ENCODE measurements at places on chromosomes 2 and 18.

DNA sequence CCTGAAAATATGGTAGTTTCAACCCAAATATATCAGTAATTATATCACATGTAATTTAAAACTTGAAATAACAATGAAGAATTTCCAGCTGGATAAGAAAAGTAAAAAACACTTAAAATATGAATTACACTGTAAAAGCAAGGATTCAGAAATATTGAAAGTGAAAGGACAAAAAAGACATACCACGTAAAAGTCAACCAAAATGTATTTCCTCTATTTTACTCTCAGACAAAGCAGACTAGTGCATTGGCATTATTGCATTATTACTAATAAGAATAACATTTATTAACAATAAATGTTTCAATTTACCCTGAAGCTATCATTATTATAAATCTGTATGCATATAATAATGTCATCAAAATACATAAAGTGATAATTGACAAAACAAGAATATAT is 445.1 kb upstream of the TRIB2 start:
- H3K36me3 ChIP-seq, result no peaks in the 10 kb centered on the region
- peak overlapping the region; percentile 4 for H3K27ac ChIP-seq
- peaks cover 18% of the 10 kb centered on the region for H3K27me3 ChIP-seq

- H3K27me3 ChIP-seq, result peaks cover 2% of the 10 kb centered on the region
- no peaks in the 10 kb centered on the region for H3K4me1 ChIP-seq
- H3K4me3 ChIP-seq, result no peak overlapping the region
- H3K27ac ChIP-seq, result no peak overlapping the region
Observed at GRCh38 chr2:238972146-238972445, 124.2 kb downstream of the TWIST2 start.

DNA sequence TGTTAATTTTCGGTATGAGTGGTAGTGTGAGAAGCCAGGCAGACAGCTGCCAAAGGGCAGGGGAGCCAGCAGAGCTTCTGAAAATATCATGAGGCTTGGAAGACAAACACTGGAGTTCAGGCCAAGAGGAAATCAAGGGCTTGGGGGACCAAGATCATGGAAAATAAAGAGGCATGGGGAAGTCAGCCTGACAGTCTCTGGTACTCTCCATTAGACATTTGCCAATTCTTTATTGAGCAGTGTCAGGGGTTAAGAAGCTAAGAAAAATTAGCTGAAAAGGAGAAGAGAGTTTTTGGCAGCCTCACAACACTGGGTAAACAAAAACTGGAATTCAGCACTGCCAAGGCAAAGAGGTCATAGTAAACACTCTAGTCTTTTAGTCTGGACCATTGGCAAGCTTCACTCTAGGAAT is 612.7 kb downstream of the EPHA4 start:
- DNase-seq, result no peak
- no peaks in the 10 kb centered on the region for H3K36me3 ChIP-seq
- no peak overlapping the region for H3K27ac ChIP-seq
- H3K4me1 ChIP-seq, result no peaks in the 10 kb centered on the region
- H3K4me3 ChIP-seq, result no peak overlapping the region

- no peak for DNase-seq
- peaks cover 9% of the 10 kb centered on the region for H3K4me1 ChIP-seq
- H3K36me3 ChIP-seq, result peaks cover 3% of the 10 kb centered on the region
- no peaks in the 10 kb centered on the region for H3K27me3 ChIP-seq
- no peak overlapping the region for H3K4me3 ChIP-seq
Observed at GRCh38 chr2:234412726-234413125, 84.2 kb downstream of the ARL4C start.

DNA sequence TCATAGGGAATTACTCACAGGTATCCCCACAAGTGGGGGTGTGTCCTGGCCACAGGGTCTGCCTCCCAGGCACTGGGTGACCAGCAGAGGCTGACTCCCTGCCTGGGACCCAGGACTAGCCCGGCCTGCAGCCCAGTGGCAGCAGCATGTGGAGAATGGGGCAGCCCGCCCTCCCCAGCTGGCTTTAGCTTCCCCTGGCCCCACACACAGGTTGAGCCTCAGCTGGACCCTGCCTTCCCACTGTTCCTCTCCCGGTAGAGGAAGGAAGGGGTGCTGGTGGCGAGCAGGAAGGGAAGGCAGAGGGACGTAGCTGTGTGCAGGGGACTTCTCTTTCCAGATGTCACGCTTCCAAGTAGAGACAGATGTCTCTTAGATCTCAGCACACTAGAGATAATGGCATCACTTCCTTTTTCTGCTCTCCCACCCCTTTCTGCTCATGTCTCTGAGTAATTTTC is 51.4 kb downstream of the EMILIN2 start:
- no peak overlapping the region for H3K4me3 ChIP-seq
- H3K27ac ChIP-seq, result peak overlapping the region; percentile 10
- DNase-seq, result no peak
- peaks cover 32% of the 10 kb centered on the region for H3K36me3 ChIP-seq
- H3K27me3 ChIP-seq, result no peaks in the 10 kb centered on the region

DNA sequence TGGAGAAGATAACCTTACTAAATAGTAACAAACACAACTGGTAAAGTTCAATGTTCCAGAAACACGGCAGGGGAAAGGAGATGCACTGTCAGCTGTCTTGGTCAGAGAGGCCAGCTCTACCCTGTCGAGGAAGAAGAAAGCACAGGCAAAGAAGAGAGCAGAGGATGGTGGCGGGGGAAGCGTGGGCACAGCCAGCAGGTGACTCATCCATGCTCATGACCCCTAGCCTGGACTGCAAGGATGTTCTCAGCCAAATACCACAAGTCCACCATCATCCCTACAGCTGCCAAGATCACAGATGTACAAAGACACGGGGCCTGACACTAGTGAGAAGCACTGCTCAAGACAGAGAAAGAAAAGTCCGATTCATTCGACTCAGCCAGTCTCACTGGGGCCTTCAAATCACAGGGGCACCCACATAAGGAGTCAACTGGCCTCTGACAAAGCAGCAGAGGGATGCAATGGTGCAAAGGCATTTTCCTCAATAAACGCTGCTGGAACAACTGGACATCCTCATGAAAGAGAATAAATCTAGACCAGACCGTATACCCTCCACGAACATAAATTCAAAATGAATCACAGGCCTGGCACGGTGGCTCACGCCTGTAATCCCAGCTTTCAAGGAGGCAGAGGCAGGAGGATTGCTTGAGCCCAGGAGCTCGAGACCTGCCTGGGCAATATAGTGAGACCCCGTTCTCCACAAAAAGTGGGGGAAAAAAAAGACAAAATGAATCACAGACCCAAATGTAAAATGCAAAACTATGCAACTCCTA is 5.6 kb downstream of the DTYMK start:
- DNase-seq, result no peak
- H3K4me1 ChIP-seq, result peaks cover 20% of the 10 kb centered on the region
- no peak overlapping the region for H3K4me3 ChIP-seq
- no peaks in the 10 kb centered on the region for H3K27me3 ChIP-seq

GRCh38 chr2:85651097-85651496 is 16.9 kb downstream of the SFTPB start:
- H3K4me3 ChIP-seq, result no peak overlapping the region
- no peaks in the 10 kb centered on the region for H3K4me1 ChIP-seq
- DNase-seq, result no peak
- no peak overlapping the region for H3K27ac ChIP-seq
- no peaks in the 10 kb centered on the region for H3K27me3 ChIP-seq
- peaks cover 57% of the 10 kb centered on the region for H3K36me3 ChIP-seq

- H3K4me1 ChIP-seq, result peaks cover 42% of the 10 kb centered on the region
- H3K27ac ChIP-seq, result no peak overlapping the region
- no peak for DNase-seq
- no peak overlapping the region for H3K4me3 ChIP-seq
- H3K27me3 ChIP-seq, result no peaks in the 10 kb centered on the region
Observed at GRCh38 chr2:27946530-27947060, 56.1 kb downstream of the BABAM2 start.

- peaks cover 36% of the 10 kb centered on the region for H3K27me3 ChIP-seq
- DNase-seq, result no peak
- no peaks in the 10 kb centered on the region for H3K4me1 ChIP-seq
- no peak overlapping the region for H3K27ac ChIP-seq
Observed at GRCh38 chr2:44770221-44771195, 171.0 kb upstream of the SIX3 start.

DNA sequence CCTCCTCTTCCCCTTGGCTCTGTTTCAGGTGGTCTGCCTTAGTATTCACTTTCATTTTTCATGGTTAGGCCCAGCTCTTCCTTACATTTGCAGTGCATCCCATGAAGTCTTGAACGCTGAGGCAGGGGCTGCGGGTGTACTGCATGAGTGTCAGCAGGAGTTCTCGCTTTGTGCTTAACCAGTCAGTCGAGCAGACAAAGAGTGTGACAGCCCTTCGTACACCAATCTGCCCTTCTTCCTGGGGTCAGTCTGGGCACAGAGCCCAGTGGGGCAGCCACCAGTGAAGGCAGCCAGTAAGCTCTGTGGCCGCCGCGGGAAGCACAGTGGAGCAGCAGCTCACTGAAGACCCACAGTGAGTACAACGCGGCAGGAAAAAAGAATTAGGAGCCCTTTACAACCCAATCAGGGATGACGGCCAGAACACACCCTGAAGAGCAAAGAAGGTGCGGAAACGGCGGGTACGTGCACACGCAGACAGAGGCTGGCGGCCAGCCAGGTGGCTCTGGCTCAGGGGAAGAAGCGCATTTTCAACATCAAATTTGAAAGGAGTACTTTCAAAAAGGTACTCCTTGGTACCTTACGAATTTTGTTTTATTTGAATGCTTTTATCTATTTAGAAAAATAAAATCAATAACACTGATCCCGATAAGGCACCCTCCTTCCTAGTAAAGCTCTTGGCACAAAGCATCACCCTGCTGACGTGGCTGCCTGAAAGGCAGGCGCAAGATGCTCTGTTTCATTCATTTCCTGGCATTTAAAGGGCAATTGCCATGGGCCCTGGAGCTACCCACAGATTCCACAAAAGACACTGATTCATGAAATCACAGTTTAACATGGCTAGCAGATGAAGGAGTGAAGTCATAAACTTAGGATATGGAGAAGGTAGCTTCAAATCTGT is 47.0 kb upstream of the SEMA4C start:
- H3K4me1 ChIP-seq, result peaks cover 34% of the 10 kb centered on the region
- no peak overlapping the region for H3K27ac ChIP-seq
- no peak overlapping the region for H3K4me3 ChIP-seq
- peaks cover 17% of the 10 kb centered on the region for H3K36me3 ChIP-seq

DNA sequence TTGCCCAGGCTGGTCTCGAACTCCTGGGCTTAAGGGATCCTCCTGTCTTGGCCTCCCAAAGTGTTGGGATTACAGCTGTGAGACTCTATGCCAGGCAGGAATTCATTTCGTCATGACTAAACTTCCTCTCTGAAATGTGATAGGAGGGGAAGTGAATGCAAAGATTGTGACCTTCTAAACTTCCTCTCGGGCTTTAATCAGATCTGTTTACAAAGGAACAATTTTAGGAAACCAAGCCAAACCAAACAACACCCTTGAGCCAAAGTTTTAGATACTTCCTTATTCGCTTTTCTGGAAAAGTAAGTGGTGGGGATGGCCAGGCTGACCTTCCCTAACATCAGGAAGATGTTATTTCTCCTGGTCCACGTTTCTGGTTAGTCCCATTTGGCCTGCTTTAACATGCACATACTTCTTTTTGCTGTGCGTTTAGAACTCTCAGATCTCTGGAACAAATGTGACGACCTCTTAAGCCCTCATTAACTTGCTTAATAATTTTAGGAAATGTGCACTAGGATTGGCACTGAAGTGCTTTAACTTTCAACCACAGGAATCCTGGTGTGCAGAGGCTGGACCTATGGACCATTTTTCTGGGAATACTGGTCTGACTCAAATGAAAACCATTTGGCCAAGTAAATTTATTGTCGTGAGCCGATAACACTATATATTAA is 33.2 kb upstream of the YES1 start:
- H3K36me3 ChIP-seq, result no peaks in the 10 kb centered on the region
- peaks cover 5% of the 10 kb centered on the region for H3K4me1 ChIP-seq
- H3K4me3 ChIP-seq, result no peak overlapping the region
- H3K27me3 ChIP-seq, result peaks cover 15% of the 10 kb centered on the region
- DNase-seq, result no peak

- no peaks in the 10 kb centered on the region for H3K27me3 ChIP-seq
- no peak for DNase-seq
- no peaks in the 10 kb centered on the region for H3K4me1 ChIP-seq
Observed at GRCh38 chr2:138023298-138023697, 59.0 kb downstream of the HNMT start.

DNA sequence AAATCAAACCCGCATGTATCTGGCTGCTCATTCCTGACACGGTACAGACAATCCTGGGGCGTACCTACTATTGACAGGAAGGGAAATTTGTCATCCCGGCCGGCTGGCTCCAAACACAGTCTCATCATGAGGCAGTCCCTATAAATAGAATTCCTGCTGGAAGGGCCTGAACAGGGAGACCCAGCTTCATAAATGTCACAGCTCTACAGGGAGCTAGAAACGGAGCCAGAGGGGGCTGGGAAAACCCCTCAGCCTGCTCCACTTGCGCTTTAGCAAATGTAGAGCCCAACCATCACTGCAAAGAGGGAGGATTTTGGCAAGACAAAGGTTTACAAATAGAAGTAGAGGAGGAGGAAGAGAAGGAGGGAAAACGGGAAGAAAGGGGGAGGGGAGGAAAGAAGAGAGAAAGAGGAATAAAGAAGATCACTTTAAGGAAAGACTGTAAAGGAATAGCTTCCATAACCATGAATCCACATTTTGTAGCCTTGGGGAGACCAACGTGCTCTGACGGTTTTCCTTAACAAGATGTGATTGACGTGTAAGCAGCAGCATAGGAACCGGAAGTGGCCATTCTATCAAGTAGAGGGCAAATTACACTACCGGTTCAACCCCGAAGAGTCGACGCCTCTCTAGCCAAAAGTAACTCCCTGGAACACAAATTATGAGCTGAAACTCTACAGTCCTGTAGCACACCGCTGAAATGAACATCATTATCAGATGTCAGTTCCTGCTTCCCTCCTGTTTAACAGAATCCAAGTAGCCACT is 56.8 kb upstream of the TTN start:
- H3K4me1 ChIP-seq, result peaks cover 3% of the 10 kb centered on the region
- H3K27ac ChIP-seq, result no peak overlapping the region
- H3K36me3 ChIP-seq, result peaks cover 6% of the 10 kb centered on the region

GRCh38 chr2:21627938-21628337 is 504.2 kb downstream of the TDRD15 start:
- no peaks in the 10 kb centered on the region for H3K27me3 ChIP-seq
- H3K36me3 ChIP-seq, result no peaks in the 10 kb centered on the region
- no peak for DNase-seq
- H3K27ac ChIP-seq, result no peak overlapping the region

GRCh38 chr2:74835831-74836674 is 2.1 kb downstream of the HK2 start:
- no peak for DNase-seq
- H3K4me3 ChIP-seq, result peak overlapping the region; percentile 95
- peaks cover 58% of the 10 kb centered on the region for H3K4me1 ChIP-seq
- no peaks in the 10 kb centered on the region for H3K27me3 ChIP-seq
- peaks cover 47% of the 10 kb centered on the region for H3K36me3 ChIP-seq
- H3K27ac ChIP-seq, result peak overlapping the region; percentile 45

GRCh38 chr2:23294238-23294637 is 90.7 kb upstream of the KLHL29 start:
- no peaks in the 10 kb centered on the region for H3K4me1 ChIP-seq
- no peak overlapping the region for H3K27ac ChIP-seq
- H3K36me3 ChIP-seq, result no peaks in the 10 kb centered on the region
- H3K27me3 ChIP-seq, result peaks cover 7% of the 10 kb centered on the region
- H3K4me3 ChIP-seq, result no peak overlapping the region
